ENCODE measurements at places on chromosomes 1 and 21.

DNA sequence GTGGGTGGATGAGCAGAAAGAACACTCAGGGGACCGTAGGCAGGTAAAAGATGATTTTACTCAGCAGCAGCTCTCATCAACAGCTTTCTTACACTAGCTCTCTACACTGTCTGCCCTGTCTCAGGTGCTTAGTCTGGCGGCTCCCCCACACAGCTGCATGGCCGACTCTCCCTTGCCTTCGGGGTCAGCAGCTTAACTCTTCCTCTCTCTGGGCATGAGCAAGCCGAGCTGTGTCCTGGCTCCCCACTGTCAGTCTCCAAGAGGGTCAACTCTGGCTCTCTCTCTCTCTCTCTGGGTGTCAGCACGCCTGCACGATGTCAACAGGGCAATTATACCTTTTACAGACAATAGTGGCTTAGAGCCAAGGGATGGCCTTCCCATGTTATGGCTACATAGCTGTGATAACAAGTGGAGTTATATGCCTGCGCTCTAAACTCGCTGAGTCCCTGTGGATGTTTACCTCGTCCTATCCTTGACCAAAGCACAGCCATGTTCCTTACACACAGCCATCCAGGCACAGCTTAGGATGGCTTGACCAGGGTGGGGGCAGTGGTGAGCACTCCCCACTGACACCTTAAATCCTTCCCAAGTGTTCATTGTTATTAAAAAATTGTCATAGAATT, 3.1 kb upstream of the BCL10 start:
- H3K27ac ChIP-seq = no peak overlapping the region
- H3K4me3 ChIP-seq = no peak overlapping the region
- no peaks in the 10 kb centered on the region for H3K4me1 ChIP-seq
- H3K27me3 ChIP-seq = no peaks in the 10 kb centered on the region
- H3K36me3 ChIP-seq = no peaks in the 10 kb centered on the region
- no peak for DNase-seq

- H3K4me1 ChIP-seq = no peaks in the 10 kb centered on the region
- H3K36me3 ChIP-seq = no peaks in the 10 kb centered on the region
- H3K27me3 ChIP-seq = no peaks in the 10 kb centered on the region
Measured at GRCh38 chr1:246012341-246012740, 494.7 kb downstream of the SMYD3 start.

DNA sequence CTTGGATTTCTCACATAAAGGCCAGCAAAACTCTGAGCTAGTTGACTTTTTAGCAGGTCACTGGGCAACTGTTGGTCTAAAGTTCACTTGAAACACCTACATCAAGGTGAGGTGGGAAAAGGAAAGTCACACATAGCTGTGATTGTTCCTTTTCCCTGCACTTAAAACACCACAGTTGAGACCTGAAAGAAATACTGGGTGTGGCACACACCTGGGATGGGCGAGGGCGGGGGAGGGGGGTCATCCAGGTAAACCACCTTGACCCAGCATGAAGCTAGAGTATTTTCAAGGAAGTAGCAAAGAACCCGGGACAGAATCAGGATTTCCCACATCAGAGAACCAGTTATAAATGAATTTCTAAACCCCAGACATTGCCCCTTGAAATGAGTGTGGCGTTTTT, 26.4 kb downstream of the ZNF697 start:
- H3K27me3 ChIP-seq = no peaks in the 10 kb centered on the region
- H3K4me1 ChIP-seq = no peaks in the 10 kb centered on the region
- no peak for DNase-seq

DNA sequence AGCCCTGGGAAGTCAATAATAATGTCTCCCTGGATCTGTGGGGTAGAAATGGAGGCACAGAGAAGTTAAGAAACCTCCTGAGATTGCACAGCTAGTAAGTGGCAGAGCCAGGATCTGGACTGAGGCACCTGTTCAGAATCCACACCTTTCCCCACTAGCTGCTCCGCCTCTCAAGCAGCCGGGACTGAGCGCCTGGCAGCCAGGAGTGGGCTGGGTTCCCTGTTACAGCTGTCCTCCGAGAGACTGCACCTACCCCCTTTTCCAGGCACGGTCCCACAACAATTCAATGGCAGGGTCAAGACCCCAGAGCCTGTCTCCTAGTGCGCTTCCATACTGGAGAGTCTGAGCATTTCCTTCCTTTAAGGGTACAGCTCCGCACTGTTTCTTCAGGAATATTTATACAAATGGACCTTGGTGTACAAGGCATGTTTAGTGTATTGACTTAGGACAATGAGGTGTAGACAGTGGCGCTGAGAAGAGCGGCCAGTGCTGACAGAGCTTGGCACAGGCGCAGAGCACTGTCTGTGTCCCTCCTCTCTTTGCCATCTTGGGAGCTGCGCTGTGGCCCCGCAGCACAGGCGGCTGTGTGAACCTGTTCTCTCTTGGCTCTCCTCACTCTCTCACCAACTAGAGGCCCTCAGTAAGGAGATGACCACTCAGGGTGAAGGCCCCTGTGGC, 24.4 kb downstream of the GRHL3 start:
- no peaks in the 10 kb centered on the region for H3K4me1 ChIP-seq
- no peaks in the 10 kb centered on the region for H3K27me3 ChIP-seq
- H3K4me3 ChIP-seq = no peak overlapping the region
- DNase-seq = no peak

GRCh38 chr1:168676029-168676812, 52.8 kb downstream of the DPT start:
- H3K4me3 ChIP-seq = no peak overlapping the region
- H3K36me3 ChIP-seq = no peaks in the 10 kb centered on the region
- DNase-seq = no peak
- H3K27me3 ChIP-seq = no peaks in the 10 kb centered on the region

- no peak overlapping the region for H3K27ac ChIP-seq
- no peak overlapping the region for H3K4me3 ChIP-seq
- no peaks in the 10 kb centered on the region for H3K27me3 ChIP-seq
- peaks cover 18% of the 10 kb centered on the region for H3K4me1 ChIP-seq
- H3K36me3 ChIP-seq = no peaks in the 10 kb centered on the region
Measured at GRCh38 chr1:153343040-153343681, 5.5 kb downstream of the PGLYRP4 start.

DNA sequence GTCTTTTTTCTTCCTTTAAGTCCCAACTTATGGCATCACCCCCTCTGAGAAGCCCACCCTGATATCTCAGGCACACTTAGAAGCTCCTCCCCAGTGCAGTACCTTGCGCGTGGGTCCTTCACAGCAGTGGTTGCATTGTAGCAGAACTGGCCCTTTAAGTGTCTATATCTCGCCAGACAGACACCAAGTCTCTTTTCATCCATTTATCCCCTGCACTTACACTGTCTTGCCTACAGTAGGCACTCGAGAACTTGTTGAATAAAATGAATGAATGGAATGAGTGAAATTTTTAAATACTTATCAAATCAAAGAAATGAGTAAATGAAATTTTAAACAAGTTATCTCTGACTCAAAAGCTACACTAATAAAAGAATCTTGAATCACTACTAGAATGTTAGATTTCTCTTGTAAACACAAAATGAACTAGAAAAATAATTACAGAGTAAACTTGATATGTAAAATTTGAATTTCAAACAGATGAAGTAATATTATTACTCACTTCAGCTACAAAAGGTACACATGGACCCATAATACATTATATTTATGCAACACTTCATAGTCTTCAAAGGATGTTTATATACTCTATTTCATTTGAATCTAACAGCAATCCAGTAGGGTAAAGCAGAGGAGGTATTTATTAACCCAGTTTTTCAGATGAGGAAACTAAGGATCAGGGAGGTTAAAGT, 54.7 kb upstream of the MAN1A2 start:
- no peak overlapping the region for H3K27ac ChIP-seq
- no peaks in the 10 kb centered on the region for H3K36me3 ChIP-seq
- no peak for DNase-seq
- H3K4me3 ChIP-seq = no peak overlapping the region
- H3K27me3 ChIP-seq = no peaks in the 10 kb centered on the region
- no peaks in the 10 kb centered on the region for H3K4me1 ChIP-seq

DNA sequence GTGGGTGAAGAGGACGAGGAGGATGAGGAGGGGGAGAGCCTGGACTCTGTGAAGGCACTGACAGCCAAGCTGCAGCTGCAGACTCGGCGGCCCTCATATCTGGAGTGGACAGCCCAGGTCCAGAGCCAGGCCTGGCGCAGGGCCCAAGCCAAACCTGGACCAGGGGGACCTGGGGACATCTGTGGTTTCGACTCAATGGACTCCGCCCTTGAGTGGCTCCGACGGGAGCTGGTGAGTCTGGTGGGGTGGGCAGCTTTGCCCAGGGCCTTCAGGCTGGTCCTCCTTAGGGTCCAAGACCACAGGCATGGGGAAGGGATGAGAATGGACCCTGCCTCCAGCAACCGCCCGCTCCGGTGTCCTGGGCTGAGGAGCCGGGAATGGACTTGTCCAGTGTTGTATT, 430 bp downstream of the FAM167B start:
- no peaks in the 10 kb centered on the region for H3K36me3 ChIP-seq
- peaks cover 41% of the 10 kb centered on the region for H3K4me1 ChIP-seq
- peak overlapping the region; percentile 92 for H3K27ac ChIP-seq
- no peaks in the 10 kb centered on the region for H3K27me3 ChIP-seq
- no peak overlapping the region for H3K4me3 ChIP-seq
- DNase-seq = no peak

DNA sequence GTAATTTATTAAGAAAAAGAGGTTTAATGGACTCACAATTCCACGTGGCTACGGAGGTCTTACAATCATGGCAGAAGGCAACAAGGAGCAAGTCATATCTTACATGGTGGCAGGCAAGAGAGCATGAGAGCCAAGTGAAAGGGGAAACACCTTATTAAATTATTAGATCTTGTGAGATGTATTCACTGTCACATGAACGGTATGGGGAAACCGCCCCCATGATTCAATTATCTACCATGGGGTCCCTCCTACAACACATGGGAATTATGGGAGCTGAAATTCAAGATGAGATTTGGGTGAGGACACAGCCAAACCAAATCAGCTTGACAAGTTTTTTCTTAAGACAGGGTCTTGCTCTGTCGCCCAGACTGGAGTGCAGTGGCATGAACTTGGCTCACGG, 14.3 kb downstream of the DAP3 start:
- DNase-seq = no peak
- H3K36me3 ChIP-seq = no peaks in the 10 kb centered on the region
- H3K27ac ChIP-seq = no peak overlapping the region
- no peaks in the 10 kb centered on the region for H3K4me1 ChIP-seq

DNA sequence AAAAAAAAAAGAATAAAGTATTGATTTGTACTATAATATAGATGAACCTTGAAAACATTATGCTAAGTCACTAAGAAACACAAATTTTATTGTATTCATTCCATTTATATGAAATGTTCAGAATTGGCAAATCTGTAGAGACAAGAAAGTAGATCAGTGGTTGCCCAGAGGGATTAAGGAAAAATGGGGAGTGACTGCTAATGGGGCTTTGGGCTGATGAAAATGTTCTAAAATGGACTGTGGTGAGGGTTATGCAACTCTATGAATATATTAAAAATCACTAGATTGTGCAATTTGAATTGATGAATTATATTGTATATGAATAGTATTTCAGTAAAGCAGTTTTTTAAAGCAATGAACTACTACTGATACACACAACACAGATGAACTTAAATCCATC, 10.0 kb downstream of the GDAP2 start:
- H3K27me3 ChIP-seq = no peaks in the 10 kb centered on the region
- no peak for DNase-seq
- H3K36me3 ChIP-seq = peaks cover 47% of the 10 kb centered on the region
- no peak overlapping the region for H3K4me3 ChIP-seq

DNA sequence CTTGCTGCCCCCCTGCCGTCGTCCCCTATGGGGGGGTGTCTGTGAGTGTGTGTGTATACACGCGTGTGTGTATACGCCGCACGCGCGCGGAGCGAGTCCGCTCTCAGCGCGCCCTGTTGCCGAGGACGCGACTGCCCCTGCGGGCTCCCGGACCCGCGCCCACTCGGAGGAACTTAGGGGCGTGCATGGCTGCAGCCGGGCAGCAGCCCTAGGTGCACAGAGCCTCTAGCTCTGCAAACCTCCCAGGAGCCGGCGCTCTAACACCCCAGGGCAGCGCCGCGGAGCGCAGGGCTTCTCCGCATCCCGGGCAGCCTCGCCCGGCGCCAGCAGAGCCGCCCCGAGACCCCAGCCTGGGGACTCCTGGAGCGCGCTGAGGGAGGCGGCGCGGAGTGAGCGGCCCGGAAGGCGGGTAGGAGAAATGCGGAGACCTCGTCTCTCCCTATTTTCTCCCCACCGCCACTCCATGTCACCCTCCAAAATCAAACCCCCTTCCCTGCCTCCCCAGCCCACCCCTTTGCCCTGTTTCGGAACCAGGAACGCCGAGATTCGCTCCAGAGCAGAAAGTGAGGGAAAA, 574 bp downstream of the ITPKB start:
- peak overlapping the region; percentile 93 for H3K27ac ChIP-seq
- H3K27me3 ChIP-seq = no peaks in the 10 kb centered on the region
- peaks cover 38% of the 10 kb centered on the region for H3K36me3 ChIP-seq
- peaks cover 28% of the 10 kb centered on the region for H3K4me1 ChIP-seq

- DNase-seq = no peak
- no peaks in the 10 kb centered on the region for H3K27me3 ChIP-seq
- no peaks in the 10 kb centered on the region for H3K4me1 ChIP-seq
Measured at GRCh38 chr1:190129366-190129765, 348.3 kb downstream of the BRINP3 start.

DNA sequence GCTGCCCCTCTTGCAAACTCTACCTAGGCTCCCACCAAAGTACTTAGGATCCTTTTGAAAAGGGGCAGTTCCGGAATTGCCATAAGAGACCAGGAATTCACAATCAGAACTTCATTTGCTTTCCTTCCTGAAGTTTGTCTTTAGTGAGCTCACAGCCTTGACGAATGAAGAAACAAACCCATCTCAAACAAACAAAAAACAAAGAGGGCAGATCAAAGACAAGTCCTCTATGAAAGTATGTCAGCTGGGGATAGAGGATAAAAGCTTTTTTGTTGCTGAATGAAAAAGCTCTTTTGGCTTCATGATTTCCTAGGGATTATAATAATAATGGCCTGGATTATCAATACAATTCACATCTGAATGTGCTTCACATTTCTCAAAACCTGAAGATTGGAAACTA, 357.9 kb upstream of the DUSP10 start:
- no peak for DNase-seq
- no peaks in the 10 kb centered on the region for H3K4me1 ChIP-seq
- no peaks in the 10 kb centered on the region for H3K27me3 ChIP-seq
- no peak overlapping the region for H3K4me3 ChIP-seq
- H3K27ac ChIP-seq = no peak overlapping the region

DNA sequence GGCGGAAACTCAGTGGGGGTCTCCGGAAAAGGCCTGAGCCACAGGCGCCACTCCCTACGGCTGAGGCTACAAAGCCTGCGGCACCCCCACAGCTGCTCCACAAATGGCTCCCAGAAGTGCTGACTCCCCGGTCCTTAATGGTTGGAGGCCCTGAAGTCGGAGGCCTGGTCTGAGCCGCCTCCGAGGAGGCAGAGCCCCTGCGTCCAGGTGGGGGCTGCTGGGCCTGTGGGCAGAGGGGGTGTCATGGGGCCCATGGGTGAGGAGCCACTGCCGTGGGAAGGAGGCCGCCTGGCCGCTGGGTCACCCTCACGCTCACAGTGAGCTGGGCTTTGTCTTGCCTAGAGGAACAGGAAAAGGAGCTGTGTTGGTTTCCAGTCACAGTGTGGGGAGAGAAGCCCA, 12.4 kb upstream of the COL18A1 start:
- DNase-seq = no peak
- H3K27ac ChIP-seq = no peak overlapping the region
- H3K4me1 ChIP-seq = no peaks in the 10 kb centered on the region
- H3K4me3 ChIP-seq = no peak overlapping the region

- H3K4me3 ChIP-seq = no peak overlapping the region
- DNase-seq = no peak
- H3K27me3 ChIP-seq = no peaks in the 10 kb centered on the region
Measured at GRCh38 chr1:18907917-18908845, 5.8 kb upstream of the ALDH4A1 start.

Measured in effector memory CD4-positive, alpha-beta T cell (primary cell).